G401 (cell line): ENCODE measurements at places on chromosomes 5 and 9. TPM values are rescaled to one million over a fixed set of nuclear protein-coding genes. Genes with fewer than 3 reads are reported as not detected.

The ZDHHC11 gene
- 5.4 and 6.0 TPM in 2 replicates for total RNA-seq

- DNase-seq: no peak
Observed at GRCh38 chr5:82142217-82142841, 135.8 kb downstream of the RPS23 start.

DNA sequence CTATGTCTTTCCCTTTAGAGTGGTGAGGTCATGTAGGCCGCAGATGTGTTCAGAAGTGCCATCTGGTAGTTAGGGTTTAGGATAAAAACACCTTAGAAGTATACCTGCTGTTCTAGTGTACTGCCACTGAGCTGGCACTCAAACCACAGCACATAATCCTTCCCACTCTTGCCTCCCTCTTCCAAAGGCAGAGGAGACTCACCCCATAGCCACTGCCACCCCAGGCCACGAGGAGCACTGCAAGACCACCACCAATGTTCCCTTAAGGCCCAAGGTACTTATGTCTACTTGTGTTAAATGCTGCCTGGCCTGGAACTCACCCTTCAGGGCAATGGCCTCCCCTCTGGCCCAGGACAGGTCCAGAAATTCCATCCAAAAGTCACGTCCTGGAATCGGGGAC is 379.5 kb upstream of the EDIL3 start:
- DNase-seq: no peak

The SAXO1 gene
- total RNA-seq: not detected in 2 replicates

GRCh38 chr5:123665822-123666371 is 153.9 kb downstream of the CSNK1G3 start:
- DNase-seq: no peak

- no peak for DNase-seq
Observed at GRCh38 chr5:98282521-98282920, 490.9 kb upstream of the RGMB start.

- peak; percentile 64 for DNase-seq
Observed at GRCh38 chr5:14359069-14360043, 216.2 kb downstream of the TRIO start.

The ARL15 gene
- total RNA-seq: 0.64 and 2.1 TPM in 2 replicates

GRCh38 chr9:85168412-85168811 is 498.9 kb downstream of the NTRK2 start:
- no peak for DNase-seq

DNA sequence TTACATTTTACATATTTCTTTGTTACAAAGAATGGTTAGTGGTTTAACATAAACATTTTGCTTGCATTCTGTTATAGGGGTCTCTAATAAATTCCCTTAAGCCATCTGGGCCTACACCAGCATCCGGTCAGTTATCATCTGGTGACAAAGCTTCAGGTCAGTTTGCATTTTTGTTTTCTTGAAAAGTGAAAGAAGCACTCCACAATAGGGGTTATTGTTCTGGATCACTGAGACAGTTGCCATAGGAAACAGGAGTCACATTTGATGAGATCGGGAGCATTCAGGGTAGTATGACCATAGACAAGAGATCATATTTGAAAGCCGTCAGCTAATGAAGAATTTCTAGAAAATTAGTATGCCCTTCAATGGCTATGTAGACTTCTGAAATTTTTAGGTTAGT is 63.6 kb downstream of the NUP214 start:
- DNase-seq: no peak

DNA sequence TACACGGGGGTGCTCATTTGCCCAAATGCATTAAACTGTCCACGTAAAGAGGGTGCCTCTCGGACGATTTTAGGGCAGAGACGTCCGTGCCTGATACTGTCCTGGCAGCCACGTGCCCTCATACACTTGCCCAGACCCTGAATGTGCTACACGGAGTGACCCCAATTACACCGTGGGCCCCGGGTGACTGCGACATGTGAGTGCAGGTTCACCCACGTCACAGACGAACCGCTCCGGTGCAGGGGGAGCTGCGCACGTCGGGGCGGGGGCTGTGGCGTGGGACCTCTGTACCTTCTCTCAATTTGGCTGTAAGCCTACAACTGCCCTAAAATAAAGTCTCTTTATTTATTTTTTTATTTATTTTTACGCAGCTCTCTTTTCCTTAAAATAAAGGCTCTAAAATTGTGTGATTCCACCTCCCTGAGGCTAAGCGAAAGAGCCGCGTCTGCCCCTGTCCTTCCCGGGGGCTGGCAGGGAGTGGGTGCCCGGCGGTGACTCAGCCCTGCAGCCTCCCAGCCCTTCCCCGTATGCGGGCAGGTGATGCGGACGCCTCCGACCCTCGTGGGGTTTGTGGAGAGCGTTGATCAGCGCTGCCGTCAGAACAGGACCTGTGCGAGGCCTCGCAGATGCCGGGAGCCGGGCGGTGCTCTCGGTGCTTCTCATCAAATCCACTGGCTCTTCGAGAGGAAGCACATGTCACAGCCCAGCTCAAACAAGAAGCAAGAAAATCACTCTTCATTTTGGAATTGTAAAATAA is 9.2 kb upstream of the EGFL7 start:
- DNase-seq: no peak

DNA sequence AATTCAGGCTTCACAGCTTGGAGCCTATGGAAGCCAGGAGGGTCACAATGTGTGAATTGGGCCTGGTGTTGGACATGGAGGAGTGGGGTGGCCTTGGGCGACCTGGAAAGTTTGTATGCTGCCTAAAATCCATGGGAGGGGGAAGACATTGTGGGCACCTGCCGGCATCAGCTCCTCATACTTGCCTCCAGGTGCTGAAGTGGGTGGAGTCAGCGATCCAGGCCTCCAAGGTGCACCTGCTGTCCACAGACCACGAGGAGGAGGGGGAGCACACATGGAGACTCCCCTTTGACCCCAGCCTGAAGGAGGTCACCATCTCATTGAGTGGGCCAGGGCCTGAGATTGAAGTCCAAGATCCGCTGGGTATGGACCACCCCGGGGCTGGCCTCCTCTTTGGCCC is 29.1 kb downstream of the HMCN2 start:
- no peak for DNase-seq

The HSD17B3 gene
- total RNA-seq: not detected in 2 replicates

- DNase-seq: no peak
Observed at GRCh38 chr5:109155625-109156024, 254.1 kb downstream of the PJA2 start.

GRCh38 chr5:132238901-132239500 is 11.3 kb upstream of the P4HA2 start:
- DNase-seq: no peak

DNA sequence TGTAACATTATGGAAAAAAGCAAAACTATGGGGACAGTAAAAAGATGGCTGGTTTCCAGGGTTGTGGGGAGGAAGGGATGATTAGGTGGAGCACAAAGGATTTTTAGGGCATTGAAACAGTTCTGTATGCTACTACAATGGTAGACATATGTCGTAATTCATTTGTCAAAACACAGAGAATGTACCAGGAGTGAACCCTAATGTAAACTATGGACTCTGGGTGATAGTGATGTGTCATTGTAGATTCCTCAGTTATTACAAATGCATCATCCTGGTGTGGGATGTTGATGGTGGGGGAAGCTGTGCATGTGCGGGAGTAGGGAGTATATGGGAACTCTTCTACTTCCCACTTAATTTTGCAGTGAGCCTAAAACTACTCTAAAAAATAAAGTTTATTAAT is 135.0 kb upstream of the GABRP start:
- DNase-seq: no peak

- no peak for DNase-seq
Observed at GRCh38 chr5:81513982-81514381, 120.0 kb upstream of the ACOT12 start.

DNA sequence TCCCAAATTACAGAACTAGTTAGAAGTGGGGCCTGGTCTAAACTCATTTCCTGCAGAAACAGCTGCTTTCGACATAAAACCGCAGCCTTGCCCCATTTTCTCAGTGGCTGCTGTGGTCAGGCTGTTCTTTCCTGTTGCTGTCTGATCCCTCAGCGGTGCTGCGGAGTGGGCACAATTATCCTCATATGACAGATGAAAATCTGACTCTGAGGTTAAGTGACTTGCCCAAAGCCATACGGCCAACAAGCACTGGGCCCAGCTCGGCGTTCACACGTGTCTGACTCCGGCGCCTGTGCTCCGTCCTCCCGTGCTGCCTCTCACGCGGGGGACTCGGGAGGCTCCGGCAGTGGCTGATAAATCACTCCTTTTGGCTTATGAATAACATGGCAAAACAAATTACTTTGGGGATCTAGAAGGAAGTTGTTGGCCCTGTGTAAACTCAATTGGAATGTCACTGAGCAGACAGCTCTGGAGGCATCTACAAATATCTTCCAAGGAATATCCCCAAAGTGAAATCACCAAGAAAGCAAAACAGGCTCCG is 142.6 kb upstream of the LMX1B start:
- DNase-seq: no peak

The MOB3B gene
- not detected in 2 replicates for total RNA-seq

- no peak for DNase-seq
Observed at GRCh38 chr9:85215416-85215815, 526.3 kb downstream of the AGTPBP1 start.

The CENPP gene
- 2.2 and 19.6 TPM in 2 replicates for total RNA-seq

The QRFP gene
- not detected in 2 replicates for total RNA-seq

- no peak for DNase-seq
Observed at GRCh38 chr9:125549891-125550885, 156.8 kb downstream of the MAPKAP1 start.

- DNase-seq: no peak
Observed at GRCh38 chr9:94952565-94953373, 226.3 kb downstream of the AOPEP start.
